ENCODE measurements at places on chromosomes 7 and 10.

DNA sequence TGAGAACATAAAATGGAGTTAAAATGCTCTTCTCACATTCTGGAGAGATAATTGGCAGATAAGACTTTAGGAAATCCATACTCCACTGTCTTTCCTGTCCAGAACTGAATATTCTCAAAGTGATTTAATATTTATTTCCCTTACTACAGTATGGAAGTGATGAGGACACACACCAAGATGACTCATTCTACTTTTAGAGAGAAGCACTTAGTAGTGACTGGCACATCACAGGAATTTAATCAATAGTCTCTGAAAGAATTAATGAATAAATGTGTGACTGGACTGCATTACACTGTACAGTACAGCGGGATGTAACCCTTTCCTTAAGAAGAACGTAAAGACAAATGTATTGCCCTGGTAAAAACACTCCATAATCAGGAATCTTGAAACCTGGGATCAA, 116.7 kb downstream of the SEMA3E start:
- no peak for DNase-seq

GRCh38 chr10:122630526-122630925, 69.1 kb downstream of the C10orf120 start:
- DNase-seq, result no peak

- no peak for DNase-seq
These were observed 3.9 kb downstream of the GDF10 start for GRCh38 chr10:47303866-47304265.

GRCh38 chr10:50544857-50545429, 78.8 kb downstream of the SGMS1 start:
- DNase-seq, result no peak

DNA sequence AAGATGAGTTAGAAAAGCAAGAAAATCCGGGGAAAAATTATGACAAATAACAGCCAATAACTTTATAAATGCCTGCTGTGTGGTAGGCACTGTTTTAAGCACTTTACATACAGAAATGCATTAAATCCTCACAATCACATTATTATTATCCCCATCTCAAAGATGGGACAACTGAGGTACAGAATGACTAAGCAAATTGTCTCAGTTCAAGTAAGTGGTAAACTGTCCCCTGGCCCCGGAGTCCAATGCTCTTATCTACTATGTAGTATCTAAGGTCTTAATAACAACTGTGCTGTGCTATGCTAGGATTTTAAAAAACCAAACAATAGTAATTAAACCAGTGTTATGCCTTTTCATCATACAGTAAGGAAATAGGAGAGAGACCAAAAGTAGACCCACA, 105.6 kb downstream of the RTKN2 start:
- DNase-seq, result no peak

GRCh38 chr10:118581340-118581739, 14.1 kb downstream of the PRLHR start:
- no peak for DNase-seq

DNA sequence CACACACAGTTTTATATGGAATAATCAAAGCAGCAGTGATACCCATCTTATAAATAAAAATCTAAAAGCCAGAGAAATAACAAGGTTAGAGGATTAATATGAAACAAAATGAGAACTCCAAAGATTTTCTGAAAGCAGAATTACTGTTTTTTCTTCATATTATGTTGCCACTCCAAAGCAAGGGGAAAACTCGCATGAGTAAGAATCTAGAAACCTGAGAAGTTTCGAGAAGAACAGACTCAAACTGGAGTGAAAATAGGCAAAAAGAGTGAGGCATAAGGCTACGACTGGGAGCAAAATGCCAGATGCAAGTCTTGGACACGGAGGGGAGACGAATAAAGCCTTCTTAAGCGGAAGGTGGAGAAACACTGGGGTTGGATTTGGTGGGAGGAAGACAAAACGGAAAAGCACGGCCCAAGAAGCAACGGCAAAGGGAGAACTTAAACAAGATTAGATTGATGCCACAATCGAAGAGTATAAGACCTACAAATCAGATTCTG, 923 bp downstream of the TNPO3 start:
- DNase-seq, result no peak

DNA sequence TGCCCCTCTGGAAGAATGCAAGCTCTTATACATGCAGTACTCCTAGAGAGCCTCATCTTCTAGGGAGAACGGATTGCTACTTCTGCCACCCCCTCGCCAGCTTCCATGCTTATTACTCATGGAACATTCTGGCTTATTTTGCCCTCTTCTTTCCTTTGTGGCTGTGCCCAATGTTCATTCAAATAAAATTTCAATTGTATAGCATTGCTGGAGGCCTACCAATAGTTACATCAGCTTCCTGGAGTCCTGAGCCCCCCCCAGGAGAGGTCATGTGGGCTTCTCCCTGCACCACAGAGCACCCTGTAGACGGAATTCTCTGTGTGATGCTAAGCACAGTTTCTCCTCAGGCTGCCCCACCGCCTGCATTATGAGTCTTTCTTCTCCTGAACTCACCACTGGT, 1094.0 kb downstream of the KCNMA1 start:
- DNase-seq, result no peak

DNA sequence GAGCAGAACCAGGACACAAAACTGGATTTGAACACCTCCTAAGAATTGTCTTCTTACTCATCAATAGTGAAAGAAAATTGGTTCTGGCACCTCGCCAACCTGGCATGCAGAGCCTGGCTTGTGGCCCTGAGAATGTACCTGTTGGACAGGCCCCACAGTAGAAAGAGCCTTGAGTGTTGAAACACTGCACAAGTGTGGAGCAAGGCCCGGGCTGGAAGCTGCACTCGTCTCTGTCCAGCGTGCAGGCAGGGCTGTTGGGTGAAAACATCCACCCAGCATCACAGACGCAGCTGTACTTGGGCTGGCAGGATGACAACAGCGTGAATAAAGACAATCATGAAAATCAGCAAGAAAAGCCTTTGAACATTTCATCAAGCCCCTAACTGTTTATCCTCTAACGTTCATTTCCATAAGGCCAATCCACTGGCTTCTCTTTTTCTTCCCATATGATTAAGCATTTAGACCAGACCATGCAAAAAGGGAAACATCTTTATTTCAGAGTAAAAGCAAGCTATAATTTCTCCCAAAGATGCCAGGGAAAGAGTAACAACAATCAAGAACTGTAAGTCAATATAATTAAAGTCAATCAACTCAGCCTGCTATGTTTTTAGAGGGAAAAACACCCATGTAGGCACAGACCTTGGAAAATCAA, 15.6 kb downstream of the CUBN start:
- DNase-seq, result no peak

GRCh38 chr10:112209684-112210131, 26.1 kb upstream of the GPAM start:
- no peak for DNase-seq

- no peak for DNase-seq
These were observed 180.0 kb downstream of the PHF14 start for GRCh38 chr7:11153694-11154093.

DNA sequence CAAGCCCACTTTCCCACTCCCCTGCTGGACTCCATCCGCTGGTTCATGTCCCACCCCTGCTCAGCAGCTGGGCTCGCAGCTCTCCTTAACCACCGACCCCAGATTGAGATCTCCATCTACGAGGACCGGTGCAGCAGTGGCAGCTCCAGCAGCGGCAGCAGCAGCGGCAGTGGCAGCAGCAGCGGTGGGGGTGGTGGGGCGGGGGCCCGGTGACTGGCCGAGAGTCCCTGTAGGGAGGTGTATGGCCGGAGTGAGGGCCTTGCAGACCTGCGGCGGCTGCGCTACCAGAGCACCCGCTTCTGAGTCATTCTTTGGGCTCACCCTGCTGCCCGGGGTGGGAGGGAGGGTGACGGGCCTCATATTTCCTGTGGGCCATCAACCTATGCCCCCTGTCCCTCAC, 15.8 kb downstream of the GOLGA7B start:
- DNase-seq, result no peak

- no peak for DNase-seq
These were observed 70.6 kb upstream of the NXPH1 start for GRCh38 chr7:8362723-8363369.

DNA sequence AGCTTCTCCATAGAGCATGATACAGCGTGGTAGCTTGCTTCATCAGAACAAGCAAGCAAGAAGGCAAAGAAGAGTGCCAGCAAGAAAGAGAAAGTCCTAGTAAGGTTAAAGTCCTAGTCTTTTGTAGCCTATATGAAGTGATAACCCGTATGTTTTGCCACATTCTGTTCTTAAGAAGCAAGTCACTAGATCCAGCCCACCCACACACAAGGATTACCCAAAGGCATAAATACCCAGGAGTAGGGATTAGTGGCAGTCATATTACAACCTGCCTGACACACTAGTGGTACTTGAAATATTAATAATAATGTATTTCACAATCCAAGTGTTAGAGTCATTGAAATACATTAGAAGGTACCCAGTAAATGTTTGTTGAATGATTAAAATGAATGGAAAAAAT, 285.5 kb downstream of the HPSE2 start:
- DNase-seq, result no peak

GRCh38 chr10:3099291-3100092, 32.1 kb downstream of the PFKP start:
- DNase-seq, result no peak

GRCh38 chr7:73972614-73973013, 55.4 kb upstream of the ELN start:
- no peak for DNase-seq

GRCh38 chr10:62981096-62981495, 152.0 kb upstream of the NRBF2 start:
- DNase-seq, result no peak

DNA sequence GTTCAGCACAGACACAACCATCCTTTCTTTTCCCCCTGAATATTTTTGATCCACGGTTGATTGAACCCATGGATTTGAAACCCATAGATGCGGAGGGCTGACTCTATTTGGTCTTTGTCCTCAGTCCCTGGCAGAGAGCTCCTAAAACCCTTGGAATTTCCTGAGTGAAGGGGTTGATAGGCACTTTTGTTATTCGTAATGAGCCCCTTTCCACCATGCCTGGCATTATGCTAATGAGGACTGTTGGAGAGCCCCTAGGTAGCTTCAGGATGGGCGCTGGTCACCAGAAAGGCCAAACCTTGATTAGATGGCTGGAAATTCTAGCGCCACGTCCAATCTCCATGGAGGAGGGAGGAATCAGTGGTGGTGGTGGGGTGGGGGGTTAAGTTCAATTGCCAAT, 205.8 kb upstream of the GRB10 start:
- DNase-seq, result no peak

DNA sequence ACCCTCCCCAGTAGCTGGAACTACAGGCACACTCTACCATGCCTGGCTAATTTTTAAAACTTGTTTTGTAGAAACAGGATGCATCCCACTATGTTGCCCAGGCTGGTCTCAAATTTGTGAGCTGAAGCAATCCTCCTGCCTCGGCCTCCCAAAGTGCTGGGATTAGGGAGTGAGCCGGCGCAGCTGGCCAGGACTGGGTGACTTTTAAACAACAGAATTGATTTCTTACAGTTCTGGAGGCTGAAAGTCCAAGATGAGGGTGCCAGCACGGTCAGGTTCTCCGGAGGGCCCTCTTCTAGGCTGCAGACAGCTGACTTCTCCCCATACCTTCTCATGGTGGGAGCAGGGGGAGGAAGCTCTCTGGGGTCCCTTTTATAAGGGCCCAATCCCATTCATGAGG, 75.2 kb upstream of the CHST15 start:
- DNase-seq, result no peak

- no peak for DNase-seq
These were observed 13.9 kb upstream of the MGAM2 start for GRCh38 chr7:142097571-142097970.

- peak; percentile 58 for DNase-seq
These were observed 879 bp downstream of the NUDT5 start for GRCh38 chr10:12194752-12195271.

DNA sequence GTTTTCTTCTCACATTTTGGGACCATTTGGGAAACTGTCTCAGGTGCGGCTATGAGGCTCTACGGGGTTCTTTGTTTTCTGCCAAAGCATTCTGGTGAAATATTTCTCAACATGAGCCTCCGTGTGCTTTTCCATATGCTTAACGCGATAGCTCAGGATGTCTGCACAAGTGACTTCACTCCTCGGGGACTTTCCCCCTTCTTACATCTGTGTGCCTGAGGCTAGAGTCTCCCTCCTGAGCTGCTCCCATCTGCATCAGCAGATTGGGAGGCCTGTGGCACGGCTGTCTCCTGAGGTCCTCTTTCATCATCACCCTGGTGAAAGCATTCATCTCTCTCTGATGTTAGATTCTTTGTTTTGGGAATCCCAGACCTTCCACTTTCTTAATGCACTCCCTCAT, 1190.9 kb downstream of the TYW1 start:
- no peak for DNase-seq

DNA sequence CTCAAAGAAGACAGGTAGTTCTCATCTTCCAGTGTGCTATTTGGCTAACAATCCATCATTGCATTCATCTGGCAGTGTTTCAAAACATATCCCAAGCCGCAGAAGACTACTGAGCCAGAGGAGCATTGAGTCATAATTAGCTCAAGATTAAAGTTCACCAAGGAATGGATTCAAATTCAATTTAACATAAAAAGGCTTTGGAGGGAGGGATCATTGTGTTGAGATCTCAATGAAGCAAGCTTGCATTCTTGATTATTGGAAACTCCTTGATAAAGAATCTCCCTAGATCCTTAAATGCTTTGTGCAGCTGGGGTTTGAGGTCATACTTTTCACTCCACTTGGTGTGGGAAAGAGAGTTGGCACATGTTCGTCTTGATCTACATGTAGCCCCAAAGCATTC, 142.8 kb upstream of the SEMA3A start:
- DNase-seq, result no peak

DNA sequence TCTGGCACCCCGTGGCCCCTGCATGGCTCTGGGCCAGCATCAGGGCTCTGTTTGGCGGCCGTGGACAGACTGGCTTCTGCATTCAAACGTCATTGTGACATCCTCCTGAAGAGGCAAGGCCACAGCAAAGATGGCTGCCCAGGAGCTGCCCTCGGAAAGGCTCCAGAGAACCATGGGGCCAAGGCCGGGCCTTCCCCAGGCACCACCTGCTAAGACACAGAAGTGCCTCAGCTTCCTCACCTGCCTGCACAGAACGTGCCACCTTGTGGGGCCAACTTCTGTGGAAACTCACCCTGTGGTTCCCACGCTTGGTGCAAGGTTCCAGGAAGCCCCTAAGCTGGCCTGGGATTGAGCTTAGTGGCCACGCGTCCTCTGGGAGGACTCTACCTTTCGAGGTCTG, 396.9 kb downstream of the PTPRN2 start:
- no peak for DNase-seq

- no peak for DNase-seq
These were observed 203.6 kb upstream of the NPSR1 start for GRCh38 chr7:34454381-34454780.

DNA sequence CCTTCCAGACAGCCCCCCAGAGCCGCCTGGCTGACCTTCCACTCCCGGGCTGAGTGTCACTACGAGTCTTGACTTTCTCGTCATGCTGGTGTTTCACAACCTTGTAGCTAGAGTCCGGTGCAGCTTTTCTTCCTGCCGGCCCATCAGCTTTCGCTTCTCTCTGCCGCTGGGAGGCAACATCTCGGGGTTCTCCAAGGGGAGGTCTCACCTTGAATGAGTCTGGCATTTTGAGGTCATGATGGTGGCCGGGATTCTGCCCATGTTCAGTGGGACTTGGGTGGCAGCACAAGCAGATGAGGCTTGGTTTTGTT, 285.2 kb downstream of the CAMK1D start:
- no peak for DNase-seq

- DNase-seq, result no peak
These were observed 107.7 kb downstream of the MAPK8 start for GRCh38 chr10:48414160-48414559.
